Muscle of back (tissue), 13 donors: ENCODE measurements at places on chromosomes 6 and 20. TPM values are rescaled to one million over a fixed set of nuclear protein-coding genes. Genes with fewer than 3 reads are reported as not detected.

GRCh38 chr20:62462976-62463592, 12.7 kb downstream of the GATA5 start:
- DNase-seq, result no peak

- peak; percentile 42 for DNase-seq
Measured at GRCh38 chr20:63005365-63005861, 1.4 kb downstream of the BHLHE23 start.

The BAG2 gene
- 14.0 TPM for polyA plus RNA-seq

GRCh38 chr6:6892744-6893583, 214.8 kb upstream of the RREB1 start:
- no peak for DNase-seq

GRCh38 chr6:140380427-140381218, 1006.2 kb upstream of the CITED2 start:
- DNase-seq, result no peak

The TMEM239 gene
- not detected for polyA plus RNA-seq

The SIRPA gene
- 30.6 TPM for polyA plus RNA-seq

DNA sequence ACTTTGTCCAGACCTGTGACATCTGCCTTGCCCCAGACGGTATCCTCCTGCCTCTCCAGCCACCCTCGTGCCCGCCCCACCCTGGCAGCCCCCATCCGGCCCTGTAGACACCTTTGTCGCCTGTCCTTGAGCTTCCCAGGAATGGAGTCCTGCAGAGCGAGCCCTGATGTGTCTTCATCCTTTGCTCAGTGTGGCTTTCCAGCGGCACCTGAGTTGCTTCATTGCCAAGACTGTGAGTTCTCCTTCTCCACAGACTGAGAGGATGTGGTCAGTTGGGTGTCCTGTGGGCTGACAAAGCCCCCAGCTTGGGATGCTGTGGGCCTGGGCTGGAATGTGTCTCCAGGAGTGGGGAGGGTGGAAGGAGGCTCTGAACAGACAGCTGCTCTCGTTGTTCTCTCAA, 1.7 kb upstream of the CST4 start:
- no peak for DNase-seq
